ENCODE measurements at places on chromosomes 4 and X.

- no peak for DNase-seq
These were observed 134.8 kb upstream of the PPARGC1A start for GRCh38 chr4:24024605-24025004.

- peak; percentile 57 for DNase-seq
These were observed 12.1 kb downstream of the DOK7 start for GRCh38 chr4:3475041-3475712.

- no peak for DNase-seq
These were observed 13.8 kb downstream of the ZNF674 start for GRCh38 chrX:46531442-46531841.

DNA sequence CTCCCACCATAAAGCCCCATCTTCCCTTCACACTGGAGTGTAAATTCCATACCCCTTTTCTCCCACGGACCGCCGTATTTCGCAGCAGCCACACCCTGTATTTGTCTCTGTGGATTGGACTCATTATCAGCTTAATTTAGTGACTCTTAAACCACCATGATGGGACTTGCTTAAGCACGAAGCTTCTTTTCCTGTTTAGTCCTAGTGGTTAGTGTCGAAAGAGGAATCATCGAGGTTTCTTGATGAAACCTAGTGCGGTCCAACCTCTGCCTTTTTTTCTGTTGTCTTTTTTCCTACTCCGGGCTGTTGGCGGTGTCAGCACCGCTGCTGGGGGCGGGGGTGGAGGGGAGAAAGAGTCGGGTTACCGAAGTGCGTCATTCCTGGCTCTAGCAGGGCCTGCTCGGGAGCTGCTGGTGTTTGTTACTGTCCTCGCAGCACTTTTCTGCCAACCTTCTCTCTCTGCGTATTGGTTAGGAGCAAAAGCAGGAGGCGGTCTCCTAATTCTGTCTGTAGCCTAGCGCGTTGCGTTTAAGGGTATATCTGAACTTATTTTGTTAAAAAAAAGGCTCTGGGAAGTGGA, 1.4 kb downstream of the STAG2 start:
- DNase-seq: peak; percentile 93

GRCh38 chr4:102585329-102585728, 84.2 kb downstream of the NFKB1 start:
- DNase-seq: no peak

- no peak for DNase-seq
These were observed at the start of gene SSX5 for GRCh38 chrX:48196745-48197201. Gene SSX5 (minus strand): TSS chrX:48196795. CDS start chrX:48195358, 1,437 bp downstream.

Data from tibial artery (tissue), 4 donors.